ENCODE measurements at places on chromosomes 3 and 15.

DNA sequence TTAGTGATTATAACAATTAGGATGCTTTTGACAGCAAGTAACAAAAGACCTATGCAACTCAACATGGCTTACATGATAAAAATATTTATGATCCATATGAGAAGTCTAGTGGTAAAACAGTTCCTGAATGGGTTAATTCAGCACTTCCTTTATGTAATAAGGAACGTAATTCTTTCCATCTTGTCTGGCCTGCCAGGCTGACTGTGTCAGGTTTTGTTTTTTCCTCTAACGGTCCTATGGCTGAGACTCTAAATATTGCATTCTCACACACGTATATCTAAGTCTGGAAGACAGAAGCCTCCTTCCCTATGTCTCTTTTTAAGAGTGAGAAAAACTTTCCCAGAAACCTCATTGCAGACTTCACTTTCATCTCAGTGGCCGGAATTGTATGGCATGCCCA, 50.6 kb downstream of the DUT start:
- H3K36me3 ChIP-seq, result no peaks in the 10 kb centered on the region
- peaks cover 25% of the 10 kb centered on the region for H3K27me3 ChIP-seq
- no peaks in the 10 kb centered on the region for H3K4me1 ChIP-seq

DNA sequence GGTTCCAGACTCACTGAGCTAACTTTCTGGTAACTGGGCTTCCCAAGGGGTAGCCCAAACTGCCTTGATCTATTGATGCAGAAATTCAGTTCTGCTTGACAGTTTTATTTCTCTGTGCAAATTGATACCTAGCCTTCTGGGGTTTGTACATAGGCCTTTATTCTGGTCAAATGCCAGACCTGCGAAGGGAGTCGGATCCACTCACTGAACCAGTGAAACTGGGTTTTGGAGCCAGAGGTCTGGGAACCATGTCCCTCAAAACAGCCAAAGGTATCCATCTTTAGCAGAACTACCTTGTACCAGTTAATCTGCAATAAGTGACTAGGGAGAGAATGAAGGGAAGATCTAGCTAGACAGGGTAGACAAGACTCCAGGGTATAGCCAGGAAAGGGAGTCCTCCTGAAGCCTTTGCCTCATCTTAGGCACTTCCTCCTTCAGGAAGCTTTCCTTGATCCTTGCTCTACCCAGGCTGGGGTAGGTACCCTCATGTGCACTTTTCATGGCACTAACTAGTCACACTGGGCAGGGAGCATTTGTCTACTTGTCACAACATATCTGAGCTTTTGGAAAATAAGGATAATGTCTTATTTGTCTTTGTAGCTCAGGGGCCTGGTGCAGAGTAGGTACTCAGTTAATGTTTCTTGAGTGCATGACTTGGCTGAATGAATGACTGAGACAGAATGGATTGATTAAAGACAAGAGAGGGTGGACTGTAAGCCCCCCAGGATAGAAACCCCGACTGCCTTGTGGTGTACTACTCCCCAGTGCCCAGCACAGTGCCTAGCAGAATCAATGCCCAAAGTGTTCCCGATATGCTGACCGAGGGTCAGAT, 1.4 kb upstream of the SNX33 start:
- DNase-seq, result no peak
- peaks cover 30% of the 10 kb centered on the region for H3K4me1 ChIP-seq
- peak overlapping the region; percentile 87 for H3K4me3 ChIP-seq

- DNase-seq, result peak; percentile 95
- peak within 1 kb of the TSS; percentile 81 for H3K27ac ChIP-seq
- H3K4me3 ChIP-seq, result peak within 1 kb of the TSS; percentile 97
- H3K36me3 ChIP-seq, result no peaks in the 10 kb centered on the region
- peaks cover 44% of the 10 kb centered on the region for H3K4me1 ChIP-seq
Measured at GRCh38 chr3:42502429-42503250, at the start of gene VIPR1. Gene VIPR1 (plus strand): TSS chr3:42502643. CDS start chr3:42502736, 93 bp downstream.

GRCh38 chr3:4030624-4031023, 231.4 kb downstream of the LRRN1 start:
- H3K27me3 ChIP-seq, result no peaks in the 10 kb centered on the region
- H3K27ac ChIP-seq, result no peak overlapping the region
- no peak for DNase-seq
- no peaks in the 10 kb centered on the region for H3K36me3 ChIP-seq
- no peaks in the 10 kb centered on the region for H3K4me1 ChIP-seq
- H3K4me3 ChIP-seq, result no peak overlapping the region
